ENCODE measurements at places on chromosomes 11 and 22.

DNA sequence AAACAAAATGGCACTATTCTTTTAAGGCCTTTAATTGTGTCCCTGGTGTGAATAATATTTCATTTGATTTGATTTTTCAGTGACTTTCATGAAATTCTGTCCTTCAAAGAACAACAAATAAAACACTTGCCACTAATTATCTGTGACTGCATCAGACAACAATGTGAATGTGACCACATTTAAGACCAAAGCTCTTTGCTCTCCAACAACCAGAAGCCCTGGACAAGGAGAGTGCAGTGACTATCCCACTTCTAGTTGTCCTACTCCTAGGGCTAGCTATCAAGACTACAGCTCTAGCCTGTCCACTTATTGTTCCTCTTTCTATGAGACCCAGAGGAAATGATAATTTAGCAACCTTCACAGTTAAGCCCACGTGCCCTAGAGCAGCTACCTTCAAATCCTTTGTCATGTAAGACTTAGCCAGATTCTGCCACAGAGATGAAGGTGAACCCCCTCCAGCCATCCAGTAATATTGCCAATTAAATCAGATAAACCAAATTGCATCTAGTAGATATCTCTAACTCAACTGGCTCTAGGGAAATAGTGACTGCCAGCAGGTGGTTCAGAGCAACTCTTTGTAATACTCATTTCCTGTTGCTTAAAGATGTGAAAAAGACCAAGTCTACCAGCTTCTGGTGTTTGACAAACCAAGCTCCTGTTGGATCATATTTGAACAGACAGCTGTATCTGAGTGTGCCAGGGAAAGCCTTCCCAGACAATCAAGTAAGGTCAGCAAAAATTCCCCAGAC, 142.6 kb upstream of the BLID start:
- no peak overlapping the region for H3K27ac ChIP-seq
- H3K4me1 ChIP-seq: peaks cover under 1% of the 10 kb centered on the region
- DNase-seq: no peak
- no peaks in the 10 kb centered on the region for H3K27me3 ChIP-seq
- no peaks in the 10 kb centered on the region for H3K36me3 ChIP-seq
- no peak overlapping the region for H3K4me3 ChIP-seq

GRCh38 chr11:22797047-22797446, 32.6 kb downstream of the SVIP start:
- no peak overlapping the region for H3K4me3 ChIP-seq
- no peak overlapping the region for H3K27ac ChIP-seq
- DNase-seq: no peak
- peaks cover 2% of the 10 kb centered on the region for H3K4me1 ChIP-seq
- H3K27me3 ChIP-seq: no peaks in the 10 kb centered on the region

DNA sequence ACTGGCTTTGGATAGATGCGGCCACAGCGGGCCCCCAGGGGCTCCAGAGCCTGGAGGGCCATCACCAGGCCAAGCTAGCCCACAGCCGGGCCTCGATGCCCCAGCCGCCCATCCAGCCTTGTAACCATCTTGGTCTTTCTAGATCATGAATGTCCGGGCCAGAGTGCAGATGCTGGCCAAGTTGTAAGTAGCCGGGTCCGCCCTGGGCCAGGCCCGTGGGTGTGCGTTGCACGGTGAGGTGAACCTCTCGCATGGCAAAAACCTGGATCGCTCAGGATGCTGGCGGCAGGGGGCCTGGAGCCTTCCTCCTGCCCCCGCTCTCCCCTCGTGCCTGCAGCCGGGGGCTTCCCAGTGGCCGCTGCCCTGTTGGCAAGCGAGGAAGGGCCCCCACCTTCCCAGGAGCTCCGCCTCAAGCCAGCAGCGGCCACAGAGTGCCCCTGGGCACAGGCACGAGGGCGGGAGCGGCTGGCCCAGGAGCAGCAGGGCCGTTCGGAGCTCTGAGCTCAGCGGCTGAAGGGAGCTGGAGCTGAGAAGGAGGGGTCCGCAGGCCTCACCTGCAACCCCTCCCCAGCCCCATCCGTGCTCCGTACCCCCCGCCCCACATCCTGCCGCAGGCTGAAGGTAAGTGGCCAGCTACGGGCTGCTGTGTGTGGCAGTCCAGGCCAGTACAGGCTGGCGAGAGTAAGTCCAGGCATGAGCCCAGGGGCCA, 10.9 kb upstream of the MRPL23 start:
- H3K27me3 ChIP-seq: peaks cover 9% of the 10 kb centered on the region
- no peak overlapping the region for H3K4me3 ChIP-seq
- H3K36me3 ChIP-seq: no peaks in the 10 kb centered on the region

DNA sequence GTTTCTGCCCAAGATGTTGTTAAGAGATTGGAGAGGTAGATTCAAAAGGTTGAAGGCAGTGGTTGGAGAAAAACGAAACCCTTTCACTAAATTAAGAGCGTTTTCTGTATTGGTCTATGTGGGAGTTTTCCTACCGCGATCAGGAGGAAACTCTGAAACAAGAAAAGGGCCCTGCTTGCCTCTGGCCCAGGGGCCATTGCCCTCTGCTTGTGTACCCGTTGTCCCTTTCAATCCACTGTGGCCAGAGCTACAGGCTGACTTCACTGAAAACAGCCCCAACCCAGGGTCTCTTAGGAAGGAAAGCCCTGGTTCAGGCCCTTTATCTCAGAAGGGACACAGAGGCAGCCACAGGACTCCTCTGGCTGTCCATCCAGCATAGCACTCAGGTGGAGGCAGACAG, 99.1 kb downstream of the CSNK2A3 start:
- H3K27me3 ChIP-seq: no peaks in the 10 kb centered on the region
- no peaks in the 10 kb centered on the region for H3K4me1 ChIP-seq
- no peaks in the 10 kb centered on the region for H3K36me3 ChIP-seq
- no peak overlapping the region for H3K4me3 ChIP-seq
- H3K27ac ChIP-seq: no peak overlapping the region

- no peaks in the 10 kb centered on the region for H3K27me3 ChIP-seq
- H3K27ac ChIP-seq: no peak overlapping the region
- H3K4me1 ChIP-seq: peaks cover 22% of the 10 kb centered on the region
- DNase-seq: no peak
Observed at GRCh38 chr22:26553056-26553752, 36.7 kb downstream of the TPST2 start.

DNA sequence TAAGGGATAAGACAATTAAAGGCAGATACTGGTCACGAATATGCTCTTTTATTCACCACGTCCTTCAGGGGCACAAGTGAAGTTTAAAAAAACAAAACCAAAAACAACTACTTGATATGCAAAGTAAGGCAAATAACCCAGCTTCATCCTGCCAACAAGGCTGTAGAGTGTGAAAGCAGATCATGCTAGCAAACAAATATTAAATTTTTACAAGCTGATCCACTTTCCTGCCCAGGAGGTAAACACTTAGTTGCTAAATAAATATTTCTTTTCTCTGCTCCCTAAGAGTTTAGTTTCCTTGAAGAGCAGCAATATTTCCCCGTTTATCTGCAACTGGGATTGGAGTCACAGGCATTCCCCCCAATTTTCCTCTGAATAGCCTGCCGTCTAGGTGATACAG, 300.2 kb downstream of the LARGE1 start:
- no peaks in the 10 kb centered on the region for H3K36me3 ChIP-seq
- H3K27me3 ChIP-seq: no peaks in the 10 kb centered on the region
- DNase-seq: no peak
- no peak overlapping the region for H3K4me3 ChIP-seq

DNA sequence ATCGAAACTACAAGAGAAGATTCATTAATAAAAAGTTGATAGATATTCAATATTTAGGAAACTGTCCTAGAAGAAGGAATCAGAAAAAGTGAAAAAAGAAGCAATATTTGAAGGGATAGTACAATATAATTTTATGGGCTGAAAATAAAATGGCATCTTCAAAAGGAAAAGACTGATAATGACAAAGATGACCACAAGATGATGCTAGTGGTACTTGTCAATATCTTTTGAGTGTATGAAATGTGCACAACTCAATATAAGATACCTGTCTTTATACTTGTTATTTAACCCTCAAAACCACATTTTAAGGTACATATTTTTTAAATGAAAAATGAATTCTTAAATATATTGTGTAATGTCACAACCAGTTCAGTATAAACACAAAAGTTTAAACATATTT, 1059.6 kb upstream of the RAG2 start:
- no peaks in the 10 kb centered on the region for H3K27me3 ChIP-seq
- H3K4me1 ChIP-seq: no peaks in the 10 kb centered on the region
- no peak overlapping the region for H3K4me3 ChIP-seq
- H3K27ac ChIP-seq: no peak overlapping the region
- H3K36me3 ChIP-seq: no peaks in the 10 kb centered on the region
- DNase-seq: no peak

DNA sequence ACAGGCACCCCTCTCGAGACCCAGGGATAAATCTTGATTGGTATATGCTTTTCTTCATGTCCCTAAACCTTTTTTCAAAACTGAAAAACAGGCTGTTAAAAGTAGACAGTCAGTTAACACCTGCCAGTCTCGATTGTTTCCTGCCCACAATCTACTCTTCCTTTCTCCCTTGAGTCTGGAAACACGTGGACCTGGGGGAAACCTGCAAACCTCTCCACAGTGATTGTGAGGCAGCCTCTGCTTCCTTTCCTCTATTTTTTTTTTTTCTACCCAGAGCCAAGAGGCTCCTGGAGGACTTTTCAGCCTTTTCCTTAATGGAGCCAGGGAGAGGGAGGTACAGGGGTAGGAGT, 69.4 kb upstream of the CLMP start:
- no peak overlapping the region for H3K27ac ChIP-seq
- H3K36me3 ChIP-seq: no peaks in the 10 kb centered on the region
- H3K4me3 ChIP-seq: no peak overlapping the region
- no peak for DNase-seq
- no peaks in the 10 kb centered on the region for H3K27me3 ChIP-seq

DNA sequence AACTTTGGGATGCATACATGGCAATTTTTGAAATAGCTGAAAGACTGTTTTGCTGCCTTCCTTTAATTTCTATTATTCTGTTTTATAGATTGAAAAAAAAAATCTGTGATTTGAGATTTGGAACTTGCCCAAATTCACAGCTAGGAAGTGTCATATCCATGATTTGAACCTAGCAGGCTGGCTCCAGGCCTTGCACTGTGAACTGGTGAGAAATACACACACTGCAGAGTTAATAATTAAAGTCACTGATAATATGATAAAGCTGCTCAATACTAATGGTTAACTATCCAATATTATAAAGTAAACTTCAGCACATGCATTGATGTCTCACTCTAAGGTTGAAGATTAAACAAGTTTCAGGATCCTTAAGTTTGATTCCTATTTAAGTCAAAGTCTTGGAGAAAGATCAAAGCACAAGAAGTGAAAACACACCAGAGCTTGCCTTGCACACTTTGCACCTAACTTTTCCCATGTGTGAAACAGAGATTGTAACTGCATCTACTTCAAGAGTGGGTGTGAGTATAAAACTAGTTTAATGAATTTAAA, 150.6 kb upstream of the CCDC179 start:
- H3K27ac ChIP-seq: no peak overlapping the region
- no peaks in the 10 kb centered on the region for H3K4me1 ChIP-seq
- no peak for DNase-seq
- no peak overlapping the region for H3K4me3 ChIP-seq
- H3K27me3 ChIP-seq: no peaks in the 10 kb centered on the region

- H3K36me3 ChIP-seq: no peaks in the 10 kb centered on the region
- no peak overlapping the region for H3K4me3 ChIP-seq
- H3K27ac ChIP-seq: no peak overlapping the region
- no peaks in the 10 kb centered on the region for H3K27me3 ChIP-seq
- DNase-seq: no peak
Observed at GRCh38 chr11:96179905-96180304, 163.1 kb downstream of the MAML2 start.

GRCh38 chr11:20739107-20739506, 69.7 kb downstream of the NELL1 start:
- peaks cover 6% of the 10 kb centered on the region for H3K4me1 ChIP-seq
- H3K36me3 ChIP-seq: no peaks in the 10 kb centered on the region
- H3K27ac ChIP-seq: no peak overlapping the region
- DNase-seq: no peak
- H3K4me3 ChIP-seq: no peak overlapping the region

GRCh38 chr22:22770280-22770871, 117.2 kb upstream of the IGLL5 start:
- H3K4me3 ChIP-seq: no peak overlapping the region
- DNase-seq: peak; percentile 39
- H3K27ac ChIP-seq: no peak overlapping the region
- no peaks in the 10 kb centered on the region for H3K36me3 ChIP-seq
- H3K27me3 ChIP-seq: no peaks in the 10 kb centered on the region

- no peak overlapping the region for H3K27ac ChIP-seq
- no peak for DNase-seq
- no peak overlapping the region for H3K4me3 ChIP-seq
Observed at GRCh38 chr11:66448523-66448922, 9.9 kb upstream of the MRPL11 start.

DNA sequence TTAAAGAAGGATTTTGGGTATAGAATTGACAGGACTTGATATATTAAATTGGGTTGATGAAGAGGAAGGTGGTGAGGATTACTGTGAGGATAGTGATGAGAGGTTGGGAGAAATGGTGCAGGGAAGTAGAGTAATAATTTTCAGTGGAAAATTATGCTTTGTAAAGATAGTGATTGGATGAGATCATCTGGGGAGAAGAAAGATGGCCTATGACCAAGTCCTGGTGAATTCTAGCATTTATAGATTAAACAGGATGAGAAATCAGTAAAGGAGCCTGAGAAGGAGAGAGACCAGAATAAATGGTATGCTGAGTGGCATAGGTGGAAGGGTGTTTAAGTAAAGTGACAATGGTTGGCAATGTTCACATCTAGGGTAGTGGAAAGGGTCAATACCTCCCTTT, 15.0 kb downstream of the IPO7 start:
- H3K4me1 ChIP-seq: no peaks in the 10 kb centered on the region
- no peak overlapping the region for H3K4me3 ChIP-seq
- no peak overlapping the region for H3K27ac ChIP-seq

GRCh38 chr11:75801362-75802020, 13.5 kb upstream of the UVRAG start:
- no peaks in the 10 kb centered on the region for H3K36me3 ChIP-seq
- no peaks in the 10 kb centered on the region for H3K4me1 ChIP-seq
- no peak for DNase-seq
- no peaks in the 10 kb centered on the region for H3K27me3 ChIP-seq
- no peak overlapping the region for H3K4me3 ChIP-seq

DNA sequence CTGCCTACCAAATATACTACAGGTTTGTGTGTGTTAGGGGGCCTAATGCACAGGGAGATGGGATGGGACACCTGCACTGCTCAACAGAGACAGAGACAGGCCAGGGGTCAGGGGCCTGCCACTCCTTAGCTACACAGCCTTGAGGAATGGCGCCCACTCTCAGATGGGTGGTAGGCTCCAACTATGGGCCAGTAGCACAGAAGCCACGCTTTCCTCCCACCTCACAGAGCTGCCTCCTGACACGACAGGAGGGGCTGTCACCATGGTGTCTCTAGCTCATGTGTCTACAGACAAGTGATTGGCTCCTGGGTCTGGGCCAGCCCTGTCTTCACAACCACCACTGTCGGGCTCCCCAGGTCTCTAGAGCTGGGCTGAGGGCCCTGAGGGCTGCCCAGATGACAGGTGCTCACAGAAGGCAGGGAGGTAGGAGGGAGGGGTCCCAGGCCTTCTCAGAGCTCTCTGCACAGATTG, 81.8 kb downstream of the DGCR2 start:
- no peak overlapping the region for H3K4me3 ChIP-seq
- no peak overlapping the region for H3K27ac ChIP-seq
- H3K36me3 ChIP-seq: peaks cover 82% of the 10 kb centered on the region
- H3K27me3 ChIP-seq: no peaks in the 10 kb centered on the region
- no peak for DNase-seq

Measured in neuronal stem cell (in vitro differentiated cells).